HepG2 (cell line): ENCODE measurements at places on chromosomes 12 and 14.

DNA sequence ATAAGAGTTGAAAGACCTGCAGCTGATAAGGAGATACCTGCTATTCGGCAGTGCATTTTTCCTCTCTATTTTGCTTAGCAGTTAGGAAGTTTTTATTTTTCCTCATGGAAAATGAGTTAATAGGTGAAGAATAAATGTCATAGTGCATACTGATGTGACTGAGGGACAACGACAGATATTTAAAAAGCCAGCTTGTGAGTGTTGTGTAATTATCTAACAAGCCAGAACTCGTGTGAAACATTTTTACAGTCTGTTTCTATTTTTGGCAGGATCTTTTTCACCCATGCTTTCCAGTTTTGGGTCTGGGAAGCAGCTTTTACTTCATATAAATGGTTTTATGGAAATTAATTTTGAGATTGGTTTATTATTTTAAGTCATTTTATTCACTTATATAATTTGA lies 2.9 kb downstream of the FBXO34 start:
- DNase-seq, result no peak

DNA sequence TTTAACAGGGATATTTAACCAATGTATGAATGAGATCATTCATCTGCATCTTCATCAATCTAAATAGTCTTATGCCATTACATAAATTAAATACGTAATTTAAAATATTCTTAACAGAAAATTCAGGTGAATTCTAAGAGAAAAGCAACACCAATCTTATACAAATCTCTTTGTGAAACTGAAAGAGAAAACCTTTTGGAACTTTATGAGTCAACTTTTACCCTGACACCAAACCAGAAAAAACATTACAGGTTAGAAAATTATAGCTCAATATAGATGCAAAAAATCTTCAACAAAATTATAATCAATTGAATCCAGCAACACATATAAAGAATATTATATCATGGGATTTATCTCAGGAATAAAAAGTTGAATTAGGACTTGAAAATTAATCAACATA lies 3.4 kb downstream of the GLIPR1L1 start:
- no peak for DNase-seq

- no peak for DNase-seq
Measured at GRCh38 chr12:19196959-19197630, 67.6 kb downstream of the PLEKHA5 start.

DNA sequence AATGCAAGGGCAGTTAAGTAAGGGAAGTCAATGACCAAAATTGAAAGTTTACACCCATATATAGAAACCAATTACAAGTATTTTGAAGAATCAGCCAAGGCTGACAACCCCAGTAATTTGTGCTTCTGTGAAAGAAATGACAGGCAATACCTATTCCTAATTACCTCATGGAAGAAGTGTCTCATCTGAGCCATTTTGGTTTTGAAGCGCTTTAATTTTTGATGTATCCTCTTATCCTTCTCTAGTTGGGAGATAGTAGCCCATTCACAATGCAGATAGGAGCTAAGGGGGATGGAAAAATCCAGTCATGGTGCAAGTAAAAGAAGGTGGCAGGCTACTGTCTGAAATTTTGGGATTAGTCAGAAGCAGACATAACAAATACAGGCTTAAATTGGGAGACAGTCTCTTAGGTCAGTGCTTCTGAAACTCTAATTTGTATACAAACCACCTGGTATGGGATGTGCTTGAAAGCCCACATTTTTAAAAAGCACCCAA lies 30.4 kb upstream of the SUPT16H start:
- no peak for DNase-seq

- DNase-seq, result no peak
Measured at GRCh38 chr12:14954269-14954668, 7.1 kb downstream of the ARHGDIB start.

DNA sequence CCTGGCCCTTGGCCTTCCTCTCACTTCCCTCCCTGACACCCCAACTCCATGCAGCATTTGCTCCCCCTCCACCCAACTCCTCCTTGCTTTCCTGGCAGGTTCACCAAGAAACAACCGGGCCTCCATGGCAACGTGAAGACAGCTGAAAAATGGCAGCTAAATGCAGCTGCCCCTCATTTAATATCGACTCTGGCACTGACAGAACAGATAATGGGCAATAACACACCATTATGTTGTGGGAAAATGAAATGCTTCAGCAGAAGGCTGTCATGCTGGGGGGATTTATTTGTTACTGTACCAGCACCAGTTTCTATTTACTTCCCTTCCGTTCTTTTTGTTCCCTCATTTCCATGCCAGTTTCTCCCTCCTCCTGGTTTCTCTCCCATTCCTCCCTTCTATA lies 440.8 kb downstream of the NRXN3 start:
- no peak for DNase-seq
